ENCODE measurements at places on chromosomes 1 and 21.

DNA sequence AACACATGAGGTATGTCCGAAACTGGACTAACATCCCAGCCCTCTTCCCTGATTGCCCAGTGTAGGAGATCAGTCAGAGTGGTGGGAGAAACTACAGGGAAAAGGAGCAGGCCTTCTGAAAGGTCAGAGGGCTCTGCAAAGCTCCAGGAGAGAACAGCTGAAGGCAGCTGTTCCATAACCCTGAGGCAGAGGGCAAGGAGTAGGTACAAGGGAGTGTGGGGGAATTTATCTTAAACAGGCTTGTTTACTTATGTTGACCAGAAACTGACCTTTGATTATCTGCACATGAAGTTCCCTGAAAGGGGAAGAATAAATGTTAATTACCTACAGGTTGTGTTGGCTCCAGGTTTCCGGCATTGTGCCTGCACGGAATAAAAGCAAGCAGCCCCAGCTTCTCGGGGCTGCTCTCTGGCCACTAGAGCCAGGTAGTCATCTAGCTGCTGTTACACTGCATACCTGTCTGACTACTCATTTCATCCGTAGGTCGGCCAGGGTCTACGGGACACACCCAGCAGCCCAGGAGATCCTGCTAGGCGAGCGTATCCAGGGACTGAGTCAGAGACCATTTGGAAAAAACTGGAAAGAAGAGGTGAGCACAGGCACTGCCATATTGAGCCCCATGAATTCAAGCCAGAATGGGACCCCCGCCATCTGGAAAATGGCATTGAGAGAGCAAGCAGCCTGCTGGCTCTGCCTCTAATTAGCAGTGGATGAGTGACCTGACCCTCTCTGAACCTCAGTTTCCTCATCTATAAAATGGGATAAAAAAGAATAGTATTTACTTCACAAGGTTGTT, 14.9 kb upstream of the PAQR7 start:
- DNase-seq = no peak

DNA sequence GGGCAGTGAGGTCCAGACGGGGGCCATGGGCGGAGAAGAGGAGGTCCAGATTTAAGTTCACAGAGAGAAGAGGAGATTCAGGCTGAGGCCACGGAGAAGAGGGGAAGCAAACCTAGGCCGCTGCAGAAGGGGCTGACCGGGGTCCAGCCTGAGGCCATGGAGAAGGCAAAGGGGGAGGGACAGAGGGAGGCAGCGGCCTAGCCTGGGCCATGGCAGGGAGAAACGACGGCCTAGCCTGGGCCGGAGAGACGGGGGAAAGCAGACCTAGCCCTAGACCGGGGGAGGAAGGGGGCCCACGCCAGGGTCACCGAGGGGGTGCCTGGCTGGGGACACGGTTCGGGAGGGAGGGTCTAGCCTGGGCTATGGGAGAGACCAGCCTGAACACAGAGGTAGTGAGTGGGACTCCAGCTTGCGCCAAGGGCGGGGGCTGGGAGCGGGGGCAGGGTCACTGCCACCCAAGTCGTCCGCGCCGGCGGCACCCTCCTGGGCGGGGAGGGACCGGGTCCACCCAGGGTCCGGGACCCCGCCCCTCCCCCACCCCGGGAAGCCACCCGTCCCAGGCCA, 459 bp downstream of the CAPZB start:
- no peak for DNase-seq

GRCh38 chr1:32204943-32205361, 519 bp upstream of the IQCC start:
- DNase-seq = no peak

DNA sequence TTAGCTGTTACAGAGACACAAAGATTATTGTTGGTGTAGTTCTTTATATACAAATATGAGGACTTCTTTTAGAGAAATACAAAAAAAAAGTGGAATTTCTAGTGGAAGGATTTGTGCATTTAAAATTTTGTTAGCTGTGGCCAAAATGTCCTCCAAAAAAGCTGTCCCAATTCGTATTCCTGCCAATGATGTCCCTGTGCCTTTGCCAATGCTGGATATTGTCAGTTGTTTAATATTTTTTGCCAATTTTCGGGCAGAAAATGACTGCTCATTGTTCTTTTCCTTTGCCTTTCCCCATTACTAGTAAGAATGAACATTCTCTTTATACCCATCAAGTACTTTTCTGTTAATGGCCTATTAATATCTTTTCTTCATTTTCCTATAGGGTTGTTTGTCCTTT, 110.0 kb upstream of the HOOK1 start:
- no peak for DNase-seq

- no peak for DNase-seq
These were observed 54.3 kb downstream of the ABL2 start for GRCh38 chr1:179175011-179175841.

DNA sequence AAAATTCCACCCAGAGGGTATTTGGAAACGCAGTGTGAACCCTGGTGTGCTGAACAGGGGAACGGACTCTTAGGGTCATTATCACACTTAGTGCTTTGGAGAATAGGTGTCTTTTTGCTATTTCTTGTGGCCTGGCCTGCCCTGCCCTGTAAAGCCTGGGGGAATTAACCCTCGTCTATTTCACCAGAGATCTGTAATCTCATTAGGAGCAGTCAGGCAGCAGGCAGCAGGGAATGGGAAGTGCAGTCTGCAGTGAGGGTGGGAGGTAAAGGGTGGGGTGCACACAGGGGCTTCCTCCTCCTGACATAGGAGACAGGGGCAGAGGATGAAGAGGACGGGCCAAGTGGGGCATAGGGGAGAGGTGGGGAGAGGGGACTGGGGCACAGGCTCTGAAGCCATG, 1.1 kb upstream of the SLC1A7 start:
- no peak for DNase-seq

DNA sequence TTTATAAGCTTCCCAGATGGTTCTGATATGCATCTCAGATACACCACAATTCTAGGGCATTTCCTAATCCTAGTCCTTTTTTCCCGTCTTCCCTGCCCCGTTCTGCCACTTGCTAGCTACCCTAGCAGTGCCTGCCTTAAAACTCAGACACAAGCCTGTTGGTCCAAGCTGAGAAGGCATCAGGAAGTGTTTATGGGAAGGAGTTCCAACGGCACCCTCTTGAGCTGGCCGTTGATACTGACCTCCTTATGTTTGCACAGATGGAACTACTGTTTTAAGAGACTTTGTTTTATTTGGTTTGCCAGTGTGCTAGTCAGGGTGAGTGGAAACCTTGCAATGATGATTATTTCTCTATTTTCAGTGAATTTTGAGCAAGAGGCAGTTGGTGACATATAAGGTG, 67.2 kb downstream of the UCK2 start:
- no peak for DNase-seq

- DNase-seq = no peak
These were observed 959 bp downstream of the PADI6 start for GRCh38 chr1:17372955-17373354.

DNA sequence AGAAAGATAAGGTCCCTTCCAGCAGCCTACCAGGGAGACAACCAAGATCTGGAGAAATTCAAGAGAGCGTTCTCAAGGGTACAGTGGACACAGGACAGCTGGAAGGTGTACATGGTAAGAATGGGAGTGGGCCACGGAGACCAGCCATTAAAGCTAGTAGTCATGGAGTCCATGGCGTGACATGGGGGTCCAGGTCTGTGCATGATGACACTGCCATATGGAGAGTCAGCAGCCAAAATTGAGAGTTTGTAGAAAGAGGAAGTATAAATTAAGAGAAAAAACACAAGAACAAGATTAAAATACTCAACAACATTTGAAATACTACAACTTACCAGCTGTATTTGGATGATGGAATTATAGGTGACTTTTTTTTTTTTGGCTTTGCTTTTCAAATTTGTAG, 7.9 kb upstream of the LORICRIN start:
- no peak for DNase-seq

- no peak for DNase-seq
These were observed 64.2 kb downstream of the POFUT2 start for GRCh38 chr21:45223236-45224185.

GRCh38 chr1:10242811-10243210, 32.4 kb downstream of the KIF1B start:
- peak; percentile 56 for DNase-seq

DNA sequence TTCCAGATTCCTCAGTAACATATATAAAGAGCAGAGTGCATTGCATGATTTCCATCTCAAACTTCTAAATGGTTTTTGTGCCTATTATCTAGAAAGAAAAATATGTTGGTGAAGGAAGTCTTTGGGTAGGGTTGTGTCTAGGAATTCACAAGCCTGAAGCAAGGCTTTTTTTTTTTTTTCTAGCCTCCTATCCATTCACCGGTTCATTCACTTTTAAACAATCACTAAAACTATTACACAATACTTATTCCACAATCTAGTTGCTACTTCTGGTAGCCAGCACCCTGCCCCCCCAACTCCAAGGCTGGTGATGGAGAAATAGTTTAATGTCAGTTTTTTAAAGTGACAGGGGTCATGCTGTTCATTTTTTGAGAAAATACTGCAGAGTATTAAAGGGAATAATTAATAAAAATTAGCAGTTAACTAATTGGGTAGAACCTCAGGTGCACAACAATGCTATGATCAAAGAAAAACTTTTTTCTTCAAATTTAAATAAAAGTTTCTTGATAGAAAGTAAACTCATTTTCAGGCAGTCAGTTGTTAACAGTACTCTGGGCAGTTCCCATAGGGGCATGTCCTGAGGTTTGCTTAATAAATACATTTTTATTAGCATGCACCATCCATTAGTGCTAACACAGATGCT, 10.9 kb downstream of the IRF2BP2 start:
- no peak for DNase-seq

GRCh38 chr1:99738858-99739465, 27.5 kb downstream of the FRRS1 start:
- DNase-seq = no peak

DNA sequence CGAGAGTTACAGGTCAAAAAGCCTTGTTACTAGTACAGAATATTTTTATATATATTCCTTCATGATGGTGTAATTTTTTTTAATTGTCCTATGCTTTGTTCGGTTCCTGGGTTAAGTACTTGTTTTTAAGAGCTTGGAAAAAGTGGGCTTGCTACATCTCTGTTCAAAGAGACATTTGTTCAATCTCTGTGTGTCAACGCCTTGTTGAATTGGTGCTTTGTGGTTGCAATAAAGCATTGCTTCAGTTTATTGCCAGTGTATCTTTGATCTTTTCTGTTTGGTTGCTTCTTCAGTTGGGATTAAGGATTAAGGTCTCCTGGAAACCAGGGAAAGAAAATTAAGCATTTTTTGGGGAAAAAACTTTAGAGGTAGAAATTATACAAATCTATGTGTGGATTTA, 47.7 kb upstream of the DNASE2B start:
- DNase-seq = no peak

GRCh38 chr1:197515421-197515820, 247.4 kb downstream of the CRB1 start:
- DNase-seq = no peak

DNA sequence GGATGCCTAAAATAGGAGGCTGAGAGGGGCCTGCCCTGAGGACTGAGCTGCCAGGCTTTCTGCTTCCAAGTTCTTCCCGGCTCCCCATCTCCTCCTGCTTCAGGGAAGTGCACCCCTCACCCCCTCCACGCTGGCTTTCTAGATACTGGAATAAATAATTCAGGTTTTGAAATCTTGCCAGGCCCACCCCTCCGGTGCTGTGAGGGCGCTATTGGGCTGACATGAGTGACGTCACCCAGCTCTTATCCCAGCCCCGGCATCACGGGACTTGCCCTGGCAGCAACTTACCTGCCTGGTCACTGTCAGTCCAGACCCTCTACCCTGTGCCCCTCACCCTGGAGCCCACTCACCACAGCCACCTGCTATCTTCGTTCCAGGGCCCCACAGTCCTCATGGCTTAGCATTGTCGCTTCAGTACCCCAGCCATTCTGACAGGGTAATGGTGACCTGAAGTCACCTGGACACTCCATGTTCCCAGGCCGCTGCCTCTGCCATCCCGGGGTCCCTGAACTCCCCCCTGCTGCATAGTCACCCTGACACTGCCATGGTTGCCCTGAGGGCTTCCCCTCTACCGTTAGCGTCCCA, 819 bp upstream of the GPR3 start:
- DNase-seq = peak; percentile 34

GRCh38 chr1:50658459-50659076, 235.3 kb upstream of the DMRTA2 start:
- DNase-seq = no peak

DNA sequence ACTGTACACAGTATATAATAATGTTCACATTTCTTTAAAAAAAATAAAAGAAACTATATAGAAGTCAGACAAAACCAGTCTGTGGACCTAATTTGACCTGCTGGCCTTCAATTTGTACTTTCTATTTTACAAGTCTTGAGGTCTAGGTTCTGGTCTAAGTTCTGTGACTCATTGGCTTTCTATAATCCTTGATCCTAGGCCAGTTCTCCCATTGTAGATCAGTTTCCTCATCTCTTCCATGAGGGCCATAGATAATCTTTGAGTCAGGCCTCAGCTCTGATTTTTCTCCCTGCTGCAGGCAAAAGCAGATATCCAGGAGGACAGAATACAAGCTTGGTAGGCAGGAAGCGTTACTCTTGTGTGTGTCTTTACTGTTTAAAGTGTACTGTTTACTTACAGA, 603.7 kb upstream of the CAMK1G start:
- no peak for DNase-seq

DNA sequence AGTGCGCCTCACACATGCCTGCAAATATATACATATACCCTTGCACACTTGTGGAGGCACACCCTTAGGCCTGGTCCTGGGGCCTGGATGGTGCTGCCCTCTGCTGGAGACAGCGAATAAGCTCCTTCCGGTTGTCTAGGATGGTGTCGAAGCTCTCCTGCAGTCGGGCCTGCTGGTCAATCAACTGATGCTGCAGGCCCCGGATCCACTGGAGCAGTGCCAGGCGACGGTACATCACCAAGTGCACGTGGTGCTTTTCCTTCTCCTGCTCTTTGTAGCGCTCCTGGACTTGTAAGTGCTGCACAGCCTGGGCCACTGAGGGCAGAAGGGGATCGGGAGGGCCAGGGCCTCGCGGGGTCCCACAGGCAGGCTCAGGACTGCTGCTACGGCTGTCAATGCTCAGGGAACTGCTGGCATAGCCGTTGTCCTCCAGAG, 3.1 kb downstream of the C1orf216 start:
- DNase-seq = peak; percentile 89

DNA sequence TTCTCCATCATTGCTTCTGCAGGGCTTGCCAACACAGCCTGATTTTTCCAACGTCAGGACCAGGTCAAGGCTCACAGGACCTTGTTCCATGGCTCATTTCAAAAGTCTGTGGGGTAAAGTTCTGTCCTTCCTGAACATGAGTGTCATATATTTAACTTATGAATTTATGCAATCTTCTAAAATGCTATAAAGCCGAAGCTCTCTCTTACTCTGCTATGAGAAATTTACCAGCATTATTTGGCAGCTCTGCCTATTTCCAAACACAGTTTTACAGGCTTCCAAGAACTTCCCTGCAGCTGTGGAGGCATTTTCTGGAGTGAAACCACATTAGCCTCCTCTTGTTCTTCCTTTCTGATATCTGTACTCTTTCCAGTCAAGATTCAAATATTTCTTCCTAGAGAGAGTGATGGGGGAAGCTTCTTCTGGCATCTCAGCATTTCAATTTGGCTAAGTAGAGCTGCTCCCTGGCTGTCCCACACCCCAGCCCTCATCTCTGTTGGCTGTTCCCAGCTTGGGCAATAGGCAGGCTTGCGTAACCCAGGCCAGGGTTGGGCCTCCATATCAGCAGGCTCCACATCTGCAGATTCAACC, 15.6 kb upstream of the HMGCS2 start:
- no peak for DNase-seq
